ENCODE measurements at places on chromosomes 1 and 21.
A peak's percentile ranks its signal among the peaks of the same experiment; 100 is the strongest.

DNA sequence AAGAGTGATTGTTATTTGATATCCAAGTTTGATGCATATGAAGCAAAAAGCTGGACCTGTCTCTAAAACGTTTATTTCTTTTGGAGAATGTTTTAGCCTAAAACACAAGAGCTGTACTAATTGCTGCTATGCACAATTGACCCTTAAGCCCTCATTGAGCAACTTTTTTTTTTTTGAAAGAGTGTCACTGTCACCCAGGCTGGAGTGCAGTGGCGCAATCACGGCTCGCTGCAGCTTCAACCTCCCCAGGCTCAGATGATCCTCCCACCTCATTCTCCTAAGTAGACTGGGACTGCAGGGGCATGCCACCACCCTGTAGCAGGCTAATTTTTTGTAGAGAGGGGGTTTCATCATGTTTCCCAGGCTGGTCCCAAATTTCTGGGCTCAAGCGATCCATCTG is 129.1 kb downstream of the PIK3R3 start:
- DNase-seq = no peak

DNA sequence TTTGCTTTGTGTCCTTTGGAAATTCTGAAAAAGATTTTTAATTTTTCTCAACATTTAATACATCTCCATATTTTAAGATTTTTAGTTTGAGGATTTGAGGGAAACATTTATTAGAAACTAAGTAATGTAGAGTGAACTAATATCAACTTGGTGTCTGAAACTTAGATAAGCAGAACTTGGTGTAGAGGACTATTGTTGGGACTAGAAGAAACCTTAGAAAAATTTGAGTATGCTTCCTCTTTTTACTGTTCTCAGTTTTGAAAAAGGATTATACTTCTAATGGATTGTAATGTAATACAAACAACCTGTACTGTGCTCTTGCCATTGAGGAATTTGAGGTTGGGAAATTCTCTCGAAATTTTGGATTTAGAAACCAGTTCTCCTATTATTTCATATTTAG is 2.4 kb downstream of the FNBP1L start:
- DNase-seq = no peak

DNA sequence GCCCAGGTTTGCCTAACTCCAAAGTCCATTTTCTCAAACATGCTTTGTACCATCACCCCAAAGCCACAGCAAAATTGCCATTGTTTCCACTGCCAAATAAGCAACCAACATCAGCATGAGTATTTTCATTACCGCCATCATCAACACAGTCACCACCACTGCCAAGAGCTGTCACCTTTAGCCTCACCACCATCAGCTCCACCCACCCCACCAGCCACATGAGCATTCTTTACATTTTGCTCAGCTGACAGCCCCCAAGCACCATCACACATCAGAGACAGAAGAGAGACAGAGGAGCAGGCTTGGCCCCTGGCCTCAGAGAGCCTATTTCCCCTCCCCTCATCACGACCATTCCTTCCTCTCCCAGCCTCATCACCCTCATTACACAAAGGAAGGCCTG is 42.7 kb downstream of the TAS1R2 start:
- no peak for DNase-seq

DNA sequence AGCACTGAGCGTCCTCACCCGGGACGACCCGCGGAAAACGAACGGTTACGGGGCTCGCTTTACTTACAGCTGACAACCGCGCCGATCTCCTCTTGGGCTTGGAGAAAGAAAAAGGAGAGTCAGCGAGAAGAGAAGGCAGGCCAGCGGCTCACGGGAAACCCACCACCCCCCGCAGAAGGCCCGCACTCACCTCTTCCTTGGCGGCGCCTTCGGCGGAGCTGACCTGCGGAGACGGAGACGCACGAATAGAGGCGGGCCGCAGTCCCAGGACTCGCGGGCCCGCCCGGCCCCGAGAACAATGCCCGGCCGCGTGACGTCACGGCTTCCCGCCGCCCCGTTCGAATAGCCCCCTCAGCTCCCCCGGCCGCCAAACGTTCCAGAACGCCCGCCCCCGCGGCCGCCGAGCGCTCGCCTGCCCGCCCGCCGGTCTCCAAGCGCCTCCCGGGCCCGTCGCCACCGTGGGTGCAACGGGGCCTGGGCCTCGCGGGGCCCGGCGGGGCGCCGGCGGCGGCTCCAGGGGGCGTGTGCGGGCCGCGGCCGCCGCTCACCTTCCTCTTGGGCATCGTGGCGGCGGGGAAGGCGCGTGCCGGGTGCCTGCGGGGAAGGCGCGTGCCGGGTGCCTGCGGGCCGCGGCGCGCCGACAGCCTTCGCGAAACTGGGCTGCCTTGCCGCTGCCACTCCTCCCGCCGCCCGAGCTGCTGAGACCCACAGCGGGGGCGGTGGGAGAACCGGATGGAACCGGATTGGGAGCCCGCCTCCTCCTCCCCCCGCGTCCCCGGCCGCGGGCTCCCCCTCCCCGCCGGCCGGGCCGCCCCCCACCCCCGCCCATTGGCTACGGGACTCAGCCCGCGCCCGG is at the start of gene HMGN1:
TSS of gene HMGN1 (minus strand) at position 734 of the 856 bp plus-strand sequence. CDS start at position 563, 171 bp downstream.
- peak; percentile 97 for DNase-seq

DNA sequence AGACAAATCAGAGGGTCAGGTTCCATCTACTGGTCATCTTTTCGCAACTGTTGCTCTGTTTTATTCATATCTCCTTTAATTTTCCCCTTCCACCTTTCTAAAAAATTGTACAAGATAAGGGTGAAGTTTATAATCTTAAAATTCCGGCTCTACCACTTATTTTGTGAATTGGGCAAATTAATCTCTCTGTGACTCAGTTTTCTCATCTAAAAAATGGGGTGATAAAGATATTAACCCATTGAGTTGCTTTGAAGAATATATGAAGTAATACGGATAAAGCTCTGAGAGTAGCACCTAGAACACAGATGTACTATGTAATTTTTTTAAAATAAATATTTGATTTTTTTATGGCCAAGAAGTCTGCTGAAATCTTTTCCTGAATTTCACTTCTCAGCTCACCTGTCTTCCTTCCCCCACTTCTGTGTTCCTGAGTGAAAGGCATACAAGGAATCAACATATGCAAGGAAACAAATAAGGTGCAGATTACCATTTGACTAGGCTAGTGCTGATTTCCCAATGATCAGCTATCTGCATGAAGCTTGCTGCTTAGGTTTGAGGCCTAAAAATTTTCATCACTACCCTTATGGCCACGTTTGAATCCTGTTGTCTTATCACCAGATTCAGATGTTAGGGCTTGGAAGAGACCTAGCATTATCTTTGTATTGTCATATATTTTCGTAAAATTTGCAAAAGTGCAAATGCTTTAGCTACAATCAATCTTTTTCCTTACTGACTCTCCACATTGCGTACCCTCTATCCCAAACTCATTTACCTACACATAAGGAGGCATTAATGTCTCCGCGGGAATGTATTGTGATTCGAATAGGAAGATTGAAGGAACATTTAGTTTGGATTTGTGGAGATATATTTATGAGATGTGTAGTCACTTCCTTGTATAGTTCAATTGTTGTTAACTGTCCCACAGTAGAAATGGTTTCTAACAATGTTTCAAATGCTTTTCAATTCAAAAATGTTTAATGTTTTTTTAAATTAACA is 718.3 kb upstream of the PTBP2 start:
- no peak for DNase-seq

DNA sequence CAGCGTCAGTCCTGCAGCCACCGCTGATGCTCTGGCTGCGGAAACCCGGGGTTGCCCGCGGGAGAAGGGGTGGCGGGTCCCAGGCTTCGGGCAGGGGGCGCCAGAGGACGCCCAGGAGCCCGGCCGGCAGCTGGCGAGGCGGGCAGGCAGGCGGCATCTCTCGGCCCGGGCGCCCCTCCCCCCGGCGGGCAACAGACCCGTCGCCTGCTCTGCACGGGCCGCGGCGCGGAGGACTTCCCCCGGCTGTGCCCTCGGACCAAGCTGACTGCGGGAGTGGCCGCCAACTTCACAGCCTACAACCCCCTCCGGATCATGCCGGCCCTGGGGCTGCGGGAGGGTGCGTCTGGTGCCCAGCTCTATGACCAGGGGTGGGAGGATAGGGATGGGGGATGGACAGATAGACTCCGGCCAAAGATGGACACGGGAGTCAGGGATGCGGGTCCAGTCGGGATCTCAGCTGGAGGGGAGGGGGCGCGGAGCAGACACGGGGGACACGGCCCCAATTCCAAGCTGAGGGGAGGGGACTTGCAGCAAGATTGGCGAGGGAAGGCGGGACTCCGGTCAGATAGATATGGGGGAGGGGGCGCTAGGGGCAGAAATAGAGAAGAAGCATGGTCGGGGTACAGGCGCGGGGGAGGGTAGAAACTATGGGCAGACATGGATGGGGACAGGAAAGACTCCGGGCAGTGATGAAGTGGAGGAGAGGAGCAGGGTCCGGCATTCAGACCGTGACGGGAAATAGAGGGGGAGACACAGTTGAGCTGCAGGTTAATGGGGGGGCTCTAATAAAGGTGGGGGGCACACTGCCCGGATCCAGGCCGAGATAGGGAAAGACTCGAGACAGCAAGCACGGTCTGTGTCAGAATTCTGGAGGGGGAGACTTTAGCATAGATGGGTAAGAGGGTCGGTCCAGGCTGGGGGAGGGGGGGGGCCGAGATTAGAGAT is 1.1 kb downstream of the ADGRB2 start:
- DNase-seq = peak; percentile 89

- no peak for DNase-seq
These were observed 944 bp downstream of the PLPPR5 start for GRCh38 chr1:99003581-99004253.

DNA sequence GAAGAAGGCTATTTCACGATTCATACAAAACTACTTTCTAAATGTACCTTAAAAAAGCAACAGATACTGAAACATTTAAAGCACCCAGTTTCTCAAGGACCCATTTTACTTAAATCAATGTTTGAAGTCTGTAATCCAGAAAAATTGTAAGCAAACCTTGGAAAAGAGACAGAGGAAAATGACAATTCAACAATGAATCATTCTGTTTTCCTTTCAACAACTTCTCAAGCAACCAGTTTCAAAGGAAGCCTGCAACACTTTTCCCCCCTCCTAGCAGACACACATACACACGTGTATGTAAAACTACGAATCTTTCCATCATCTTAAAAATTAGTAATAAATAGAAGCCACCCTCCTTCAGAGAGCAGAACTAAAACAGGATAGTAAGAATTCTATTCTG is 1.2 kb downstream of the RERE start:
- peak; percentile 12 for DNase-seq

GRCh38 chr1:20698195-20698910 is 19.5 kb downstream of the KIF17 start:
- DNase-seq = no peak

- no peak for DNase-seq
These were observed 263.6 kb upstream of the TMEM51 start for GRCh38 chr1:14889825-14890440.

GRCh38 chr1:219340796-219341195 is 167.1 kb downstream of the LYPLAL1 start:
- no peak for DNase-seq

- no peak for DNase-seq
These were observed 139.2 kb downstream of the ETS2 start for GRCh38 chr21:38944903-38945302.

GRCh38 chr1:228487336-228488124 is at the start of gene RNF187:
Gene RNF187, plus strand, starts transcription at chr1:228487382.
- DNase-seq = peak; percentile 95

GRCh38 chr1:121471523-121471922 is 286.7 kb downstream of the SRGAP2C start:
- DNase-seq = no peak

GRCh38 chr1:207672522-207673130 is 27.7 kb downstream of the CR1L start:
- DNase-seq = no peak

DNA sequence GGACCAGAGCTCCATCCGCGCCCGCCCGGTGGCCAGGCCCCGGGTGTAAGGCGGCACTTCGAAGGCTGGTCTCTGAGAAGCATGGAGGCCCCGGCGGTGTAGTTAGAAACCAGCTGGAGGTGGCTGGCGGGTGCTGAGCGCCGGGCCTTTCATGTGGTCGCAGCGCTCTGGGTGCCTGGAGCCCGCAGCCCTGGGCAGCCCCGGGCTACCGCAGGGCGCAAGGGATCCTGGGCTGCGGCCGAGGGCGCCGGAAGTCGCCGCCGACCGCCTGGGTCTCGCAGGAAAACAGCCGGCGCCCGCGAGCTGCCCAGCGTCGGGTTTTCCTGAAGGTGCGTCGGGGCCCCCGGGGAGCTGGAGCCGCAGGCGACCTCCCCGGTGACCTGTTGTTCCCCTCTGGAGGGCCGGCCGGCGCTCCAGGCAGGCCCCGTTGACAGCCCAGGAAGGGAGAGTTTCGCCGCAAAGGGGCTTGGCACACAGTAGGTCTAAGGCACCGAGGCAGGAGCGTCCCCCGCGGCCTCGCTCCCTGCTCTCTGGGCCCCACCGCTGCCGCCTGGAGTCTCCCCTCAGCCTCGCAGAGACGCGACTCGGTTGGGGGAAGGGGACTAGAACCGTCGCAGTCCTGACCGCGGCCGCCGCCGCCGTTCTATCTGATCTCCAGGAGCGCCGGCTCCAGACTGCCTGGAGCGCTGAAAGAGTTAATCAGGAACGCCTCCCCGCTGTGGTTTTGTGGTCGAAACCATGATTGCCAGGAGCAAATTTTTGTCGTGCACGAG is 2.7 kb downstream of the GRHL3 start:
- DNase-seq = peak; percentile 85

GRCh38 chr21:43328958-43329691 is 97.8 kb downstream of the SIK1 start:
- no peak for DNase-seq

- DNase-seq = peak; percentile 88
These were observed at the start of gene ZFYVE9 for GRCh38 chr1:52141513-52142219. Gene ZFYVE9, plus strand, starts transcription at chr1:52142089. Its CDS starts 91,118 bp downstream, at chr1:52233207.

DNA sequence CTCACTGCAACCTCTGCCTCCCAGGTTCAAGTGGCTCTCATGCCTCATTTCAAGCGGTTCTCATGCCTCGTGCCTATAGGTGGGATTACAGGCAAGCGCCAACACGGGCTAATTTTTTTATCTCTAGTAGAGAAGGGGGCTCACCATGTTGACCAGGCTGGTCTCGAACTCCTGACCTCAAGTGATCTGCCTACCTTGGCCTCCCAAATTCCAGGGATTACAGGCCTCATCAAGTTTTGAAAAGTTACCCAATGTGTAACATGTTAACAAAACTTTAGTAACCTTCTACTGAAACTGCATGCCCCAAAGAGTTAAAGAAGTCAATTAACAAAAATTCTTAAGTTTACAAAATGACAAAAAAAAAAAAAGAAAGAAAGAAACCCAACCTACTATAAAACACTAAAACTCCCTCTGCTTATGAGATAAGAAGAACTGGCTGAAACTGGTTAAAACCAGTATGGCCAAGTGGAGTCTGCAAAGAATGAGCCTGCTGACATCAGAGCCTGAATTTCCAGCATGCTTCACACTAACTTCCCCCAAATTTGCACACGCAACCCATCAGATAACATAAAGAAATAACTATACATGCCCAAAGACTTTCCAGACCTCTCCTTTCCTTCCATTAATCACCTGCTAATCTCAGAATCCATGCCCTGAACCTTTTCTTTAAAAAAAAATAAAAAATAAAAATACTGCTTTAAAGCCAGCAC is 25.5 kb upstream of the PSMG1 start:
- no peak for DNase-seq

DNA sequence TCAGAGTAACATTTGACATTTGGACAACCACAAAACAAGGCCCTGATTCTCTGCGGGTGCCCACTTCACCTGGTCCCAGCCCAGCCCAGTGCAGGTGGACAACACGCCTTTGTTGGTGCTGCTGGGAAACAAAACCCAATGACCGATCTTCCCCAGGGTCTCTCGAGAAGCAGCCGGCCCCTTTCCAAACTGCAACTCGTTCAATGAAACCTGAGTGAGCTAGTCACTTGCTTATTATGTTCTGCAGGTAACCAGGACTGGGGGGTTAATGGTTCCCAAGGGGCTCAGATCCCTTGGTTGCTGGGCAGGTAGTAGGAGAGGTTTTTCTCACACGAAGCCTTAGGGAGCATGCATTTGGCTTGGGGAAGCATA is 42.9 kb downstream of the ABCG1 start:
- no peak for DNase-seq

All from activated effector memory CD4-positive, alpha-beta T cell treated with anti-CD3 and anti-CD28 coated beads, Interleukin-2, amount 50 U/mL, for 16 hours (primary cell).